ENCODE measurements at places on chromosomes 5 and 9.

DNA sequence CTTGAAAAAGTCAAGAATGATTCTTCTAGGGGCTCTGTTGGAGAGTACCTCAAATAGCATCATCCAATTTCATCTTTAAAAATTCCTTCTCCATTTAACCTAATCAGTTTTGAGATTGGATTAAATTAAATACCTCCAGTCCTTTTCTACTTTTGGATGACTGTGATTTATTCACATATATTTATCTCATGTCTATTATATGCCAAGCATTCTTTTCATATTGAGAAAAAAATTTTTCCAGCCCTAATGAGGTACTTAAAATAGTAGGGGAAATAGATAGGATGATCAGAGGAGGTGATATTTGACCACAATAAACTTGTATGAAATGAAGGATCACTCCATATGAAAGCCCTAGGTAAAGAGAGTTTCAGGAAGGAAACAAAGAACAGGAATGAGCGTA is 250.1 kb downstream of the MAT2B start:
- DNase-seq: no peak

DNA sequence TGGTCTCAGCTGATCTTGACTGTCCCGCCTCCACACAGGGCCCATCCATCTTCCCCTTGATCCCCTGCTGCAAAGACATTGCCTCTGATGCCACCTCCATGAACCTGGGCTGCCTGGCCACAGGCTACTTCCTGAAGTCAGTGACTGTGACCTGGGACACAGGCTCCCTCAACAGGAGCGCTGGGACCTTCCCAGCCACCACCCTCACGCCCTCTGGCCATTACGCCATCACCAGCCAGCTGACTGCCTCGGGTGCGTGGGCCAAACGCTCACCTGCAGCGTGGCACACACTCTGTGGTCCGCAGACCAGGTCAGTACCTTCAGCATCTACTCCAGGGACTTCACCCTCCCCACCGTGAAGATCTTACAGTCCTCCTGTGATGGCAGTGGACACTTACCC is 71.9 kb downstream of the INSL6 start:
- no peak for DNase-seq

GRCh38 chr5:157828944-157829639 is 29.9 kb downstream of the CLINT1 start:
- no peak for DNase-seq

GRCh38 chr5:175436359-175436758 is 7.6 kb downstream of the DRD1 start:
- DNase-seq: no peak
